T-helper 22 cell (primary cell): ENCODE measurements at places on chromosomes 5 and 9.

DNA sequence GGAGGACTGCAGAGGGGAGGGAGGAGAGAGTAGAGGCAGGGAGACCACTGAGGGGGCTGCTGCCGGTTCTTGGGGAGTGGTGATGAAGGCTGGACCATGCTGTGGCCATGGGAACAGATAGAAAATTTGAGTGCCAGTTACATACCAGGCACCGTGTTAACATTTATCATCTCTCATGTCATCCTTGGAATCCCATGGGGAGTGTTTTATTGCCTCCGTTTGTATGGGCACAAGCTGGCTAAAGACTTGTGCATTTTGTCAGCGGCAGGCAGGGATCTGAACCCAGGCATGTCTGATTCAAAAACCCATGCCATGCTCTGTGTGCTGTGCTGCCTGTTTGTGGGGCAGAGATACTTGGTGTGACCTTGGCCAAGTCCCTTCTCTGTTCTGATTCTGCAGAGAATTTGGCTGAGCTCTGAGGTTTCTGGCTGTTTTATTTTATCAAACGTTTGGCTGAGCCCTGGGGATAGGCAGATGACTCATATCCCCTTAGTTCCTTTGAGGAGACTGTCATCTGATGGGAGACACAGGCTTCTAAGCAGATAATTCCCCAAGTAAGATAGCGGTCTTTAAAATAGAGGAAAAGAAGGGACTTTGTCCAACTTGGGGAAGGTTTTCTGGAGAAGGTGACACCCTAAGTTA, 22.2 kb downstream of the COL27A1 start:
- no peak for DNase-seq

DNA sequence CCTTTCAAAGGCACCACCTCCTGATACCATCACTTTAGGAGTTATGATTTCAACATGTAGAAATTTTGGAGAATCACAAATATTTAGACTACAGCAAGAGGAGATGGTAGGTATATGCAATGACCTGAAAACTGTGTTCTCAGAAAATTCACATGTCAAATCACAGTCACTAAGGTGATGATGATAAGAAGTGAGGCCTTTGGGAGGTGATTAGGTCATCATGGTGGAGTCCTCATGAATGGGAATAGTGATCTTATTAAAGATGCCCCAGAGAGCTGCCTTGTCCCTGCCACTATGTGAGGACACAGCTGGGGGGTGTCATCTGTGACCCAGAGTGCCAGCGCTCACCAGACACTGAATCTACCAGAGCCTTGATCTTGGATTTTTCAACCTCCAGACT, 513.5 kb upstream of the TUSC1 start:
- no peak for DNase-seq

- no peak for DNase-seq
Observed at GRCh38 chr9:94631599-94631998, 7.7 kb downstream of the FBP1 start.

DNA sequence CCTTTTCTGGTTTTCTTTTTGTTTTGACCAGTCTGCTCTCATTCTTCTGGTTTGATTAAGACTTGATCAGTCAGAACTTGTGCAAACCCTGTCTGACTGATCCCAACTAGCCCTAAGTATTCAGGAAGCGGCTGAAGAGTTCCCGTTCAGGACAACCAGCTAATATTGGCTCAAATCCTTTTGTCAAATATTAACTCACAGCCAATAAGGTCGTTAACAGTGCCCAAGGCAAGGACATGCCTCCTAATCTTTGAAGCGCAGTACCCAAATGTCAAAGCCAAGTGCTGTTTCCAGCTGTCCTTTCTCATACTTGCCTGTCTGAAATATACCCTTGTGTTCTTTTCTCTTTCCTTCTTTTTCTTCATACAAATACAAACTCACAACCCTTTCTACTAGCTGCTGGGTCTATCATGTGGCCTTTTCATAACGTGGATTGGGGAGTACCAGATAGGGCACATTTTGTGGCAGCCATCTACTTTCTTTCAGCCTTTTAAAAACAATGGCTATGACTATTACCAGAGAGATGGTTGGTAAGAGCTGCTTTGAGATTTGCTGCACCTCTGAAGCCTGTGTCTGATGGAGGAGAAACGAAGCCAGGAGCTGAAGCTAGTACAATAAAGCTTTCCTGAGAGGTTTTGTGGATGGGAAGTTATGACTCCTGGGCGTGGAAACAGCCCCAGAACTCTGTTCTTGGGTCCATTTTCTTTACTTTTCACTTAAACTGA, 266.4 kb upstream of the ZNF608 start:
- no peak for DNase-seq

DNA sequence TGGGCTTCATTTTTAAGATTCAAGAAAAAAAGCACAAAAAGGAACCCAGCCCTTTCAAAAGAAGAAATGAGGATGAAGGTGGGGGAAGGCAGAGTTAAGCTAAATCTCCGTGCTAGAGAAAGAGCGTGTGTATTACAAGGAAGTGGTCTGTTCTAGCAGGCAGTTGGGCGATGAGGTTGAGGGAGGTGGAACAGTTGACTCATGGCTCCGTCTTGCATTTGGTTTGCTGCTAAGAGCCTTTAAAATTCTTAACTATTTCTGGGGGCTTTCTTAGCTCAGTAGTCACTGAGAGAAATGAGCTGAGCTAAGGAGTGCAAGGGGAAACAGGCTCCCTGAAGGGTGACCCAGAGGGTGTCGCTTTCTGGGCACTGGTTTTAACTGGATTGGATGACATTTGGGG, 117.4 kb downstream of the GCNT1 start:
- DNase-seq: no peak

DNA sequence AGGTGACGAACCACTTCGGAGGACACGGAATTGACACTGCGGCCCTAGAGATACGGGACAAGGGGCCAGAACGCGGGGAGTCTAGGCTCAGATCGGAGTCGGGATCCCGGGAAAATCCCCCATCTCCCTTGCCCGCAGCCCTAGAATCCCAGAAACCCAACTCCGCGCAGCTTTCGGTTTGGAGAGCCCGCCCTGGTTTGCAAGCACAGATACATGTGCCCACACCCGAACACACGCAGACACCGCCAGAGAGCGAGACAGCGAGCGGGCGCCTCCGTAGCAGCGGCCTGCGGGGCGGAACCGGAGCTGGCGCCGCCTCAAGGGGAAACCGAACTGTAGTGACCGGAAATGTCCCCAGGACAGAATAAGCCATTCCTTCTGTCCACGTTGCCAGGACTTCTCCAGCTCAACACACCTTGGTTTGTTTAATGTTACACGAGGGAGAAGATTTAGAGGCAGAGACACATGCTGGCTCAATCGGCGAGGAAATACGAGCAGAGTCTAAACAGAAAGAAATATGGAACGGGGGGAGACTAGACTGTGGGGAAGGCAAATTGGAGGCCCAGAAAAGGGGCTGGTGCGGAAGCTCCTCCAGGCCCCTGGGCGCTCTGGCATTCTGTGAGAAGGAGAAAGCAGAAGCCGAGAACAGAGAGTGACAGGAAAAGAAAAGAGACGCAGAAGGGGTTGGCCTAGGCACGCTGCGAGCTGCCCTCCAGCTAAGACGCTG, 2.9 kb upstream of the PAX5 start:
- no peak for DNase-seq

GRCh38 chr5:25107853-25108252, 463.1 kb upstream of the CDH10 start:
- DNase-seq: no peak

GRCh38 chr5:97096191-97096590, 46.2 kb downstream of the LIX1 start:
- DNase-seq: no peak
